ENCODE measurements at places on chromosomes 3 and 15.

GRCh38 chr3:163924600-163924999 lies 1153.7 kb downstream of the SI start:
- DNase-seq, result no peak

- DNase-seq, result peak; percentile 66
These were observed 245.0 kb upstream of the TOPAZ1 start for GRCh38 chr3:43996379-43997301.

GRCh38 chr15:45802140-45802539 lies 167.3 kb downstream of the SQOR start:
- DNase-seq, result no peak

GRCh38 chr3:57274845-57275244 lies 17.6 kb downstream of the ASB14 start:
- no peak for DNase-seq

- DNase-seq, result no peak
These were observed 37.2 kb downstream of the UBE2E2 start for GRCh38 chr3:23240171-23240785.

DNA sequence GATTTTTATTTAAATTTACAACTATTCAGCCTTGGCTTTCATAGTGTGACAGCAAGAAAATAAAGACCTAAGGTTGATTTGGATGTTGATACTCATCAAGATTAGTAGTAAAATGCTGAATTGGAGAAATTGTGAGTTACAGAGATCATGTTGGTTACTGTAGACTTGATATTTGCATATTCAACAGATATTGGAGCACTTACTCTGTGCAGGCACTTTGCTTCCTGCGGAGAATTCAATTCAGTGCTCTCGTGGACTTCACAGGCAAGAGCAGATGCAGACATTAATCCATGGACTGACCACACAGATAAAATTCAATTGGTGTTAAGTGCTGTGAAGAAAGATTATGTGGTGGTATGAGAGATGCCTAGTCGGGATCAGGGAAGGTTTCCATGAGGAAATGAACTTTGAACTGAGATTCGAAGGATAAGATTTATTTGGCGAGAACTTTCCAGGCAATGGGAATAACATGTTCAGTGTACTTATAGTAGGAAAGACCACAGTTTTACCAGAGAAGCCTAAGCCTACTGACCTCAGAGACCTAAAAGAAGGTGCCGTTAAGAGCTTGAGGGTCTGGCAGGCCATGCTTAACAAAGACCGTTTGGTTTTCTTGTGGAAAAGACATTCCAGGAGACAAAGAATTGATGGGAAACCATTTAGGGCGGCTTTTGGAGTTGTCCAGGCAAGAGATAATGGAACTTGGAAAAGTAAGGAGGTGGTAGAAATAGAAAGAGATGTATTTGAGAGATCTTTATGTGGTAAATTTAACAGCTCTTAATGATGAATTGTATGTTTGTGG lies 4.3 kb downstream of the SELENOT start:
- DNase-seq, result no peak

- DNase-seq, result no peak
These were observed 70.5 kb downstream of the GABRB3 start for GRCh38 chr15:26702381-26702780.

GRCh38 chr3:174620138-174620537 lies 239.0 kb upstream of the NAALADL2 start:
- no peak for DNase-seq

- DNase-seq, result no peak
These were observed 105.8 kb downstream of the P3H2 start for GRCh38 chr3:190014940-190015339.

GRCh38 chr3:43796041-43796596 lies 105.4 kb downstream of the ABHD5 start:
- no peak for DNase-seq

DNA sequence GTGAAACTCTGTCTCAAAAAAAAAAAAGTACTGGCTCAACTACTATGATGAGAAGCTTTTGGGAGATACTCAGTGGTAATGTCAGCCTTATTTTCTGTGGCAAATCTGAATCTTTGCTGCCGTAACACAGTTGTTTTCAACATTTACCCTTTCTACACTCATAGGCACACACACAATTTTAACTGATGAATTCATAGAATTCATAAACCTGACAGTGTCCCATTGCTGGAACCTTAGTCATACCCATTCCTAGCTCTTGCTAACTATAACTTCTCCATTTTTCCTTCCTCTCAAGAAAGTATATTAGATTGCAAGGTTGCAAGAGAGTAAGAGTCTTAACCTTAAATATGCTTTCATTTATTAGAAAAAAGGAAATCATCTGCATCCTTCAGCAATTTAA lies 496.6 kb downstream of the FHIT start:
- no peak for DNase-seq

DNA sequence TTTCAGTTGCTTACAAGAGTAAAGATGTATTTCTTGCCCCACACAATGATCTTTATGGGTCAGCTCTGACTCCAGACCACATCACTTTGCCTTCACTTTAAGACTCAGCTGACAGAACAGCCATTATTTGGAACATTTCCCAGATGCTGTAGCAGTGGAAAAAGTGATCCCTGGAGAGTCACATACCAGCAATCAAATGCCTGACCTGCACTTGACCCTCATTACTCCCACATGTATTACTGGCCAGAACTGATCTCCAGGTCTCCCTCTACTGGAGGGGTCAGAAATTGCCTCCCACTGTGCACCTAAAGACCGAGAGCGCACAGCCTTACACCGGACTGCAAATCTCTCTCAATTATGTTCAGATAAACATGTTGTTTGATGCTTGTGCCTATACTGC lies 88.6 kb upstream of the ZNF385D start:
- no peak for DNase-seq

GRCh38 chr3:189883113-189883753 lies 237.5 kb downstream of the P3H2 start:
- no peak for DNase-seq

DNA sequence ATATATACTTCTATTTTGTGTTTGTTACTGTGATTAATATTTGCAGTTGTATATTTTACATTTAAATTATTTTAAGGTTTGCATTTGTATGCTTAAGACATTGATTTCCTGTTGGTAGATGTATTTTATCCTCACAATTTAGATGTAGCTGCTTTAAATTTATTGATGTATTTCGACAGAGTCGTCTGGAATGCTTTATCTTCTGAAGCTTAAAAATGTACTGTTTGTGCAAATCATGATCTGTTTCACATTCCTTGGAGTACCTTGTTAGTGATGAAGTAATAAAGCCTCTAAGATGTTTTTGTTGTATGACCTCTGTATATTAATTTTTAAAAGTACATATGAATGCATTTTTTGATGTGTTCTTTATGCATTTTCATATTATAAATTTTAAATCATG lies 1.9 kb downstream of the CHD2 start:
- DNase-seq, result no peak

DNA sequence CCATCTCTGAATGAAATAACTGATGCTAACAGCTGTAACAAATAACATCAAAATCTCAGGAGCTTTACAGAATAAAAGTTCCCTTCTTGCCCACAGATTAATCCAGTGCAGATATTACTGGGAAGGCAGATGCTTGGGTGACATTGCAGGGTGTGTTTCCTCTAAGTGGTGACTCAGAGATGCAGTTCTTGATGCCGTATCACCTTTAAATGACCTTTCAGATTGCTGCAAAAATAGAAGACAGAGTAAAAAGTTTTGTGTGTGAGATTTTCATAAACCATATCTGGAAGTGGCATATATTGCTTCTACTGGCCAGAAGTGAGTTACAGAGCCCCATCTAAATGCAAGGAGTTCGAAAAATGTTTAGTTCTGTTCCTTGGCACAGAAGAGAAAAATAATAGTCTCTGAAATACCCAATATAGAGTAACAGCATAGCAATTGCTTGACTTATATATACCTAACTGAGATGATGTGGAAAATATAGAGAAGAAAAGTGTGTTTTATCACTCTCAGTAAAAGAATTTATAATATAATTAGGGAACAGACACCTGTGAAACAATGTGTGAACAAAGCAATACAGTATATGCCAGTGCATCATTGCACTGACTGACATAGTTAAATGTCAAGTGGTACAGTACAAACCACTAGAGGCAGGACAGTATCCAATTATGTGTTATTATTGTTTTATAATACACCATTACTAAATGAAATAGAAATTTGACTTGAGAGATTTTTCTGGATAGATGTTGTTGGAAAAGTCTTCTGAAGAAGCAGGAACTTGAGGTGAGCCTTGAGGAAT lies 430.7 kb upstream of the CBLB start:
- no peak for DNase-seq

DNA sequence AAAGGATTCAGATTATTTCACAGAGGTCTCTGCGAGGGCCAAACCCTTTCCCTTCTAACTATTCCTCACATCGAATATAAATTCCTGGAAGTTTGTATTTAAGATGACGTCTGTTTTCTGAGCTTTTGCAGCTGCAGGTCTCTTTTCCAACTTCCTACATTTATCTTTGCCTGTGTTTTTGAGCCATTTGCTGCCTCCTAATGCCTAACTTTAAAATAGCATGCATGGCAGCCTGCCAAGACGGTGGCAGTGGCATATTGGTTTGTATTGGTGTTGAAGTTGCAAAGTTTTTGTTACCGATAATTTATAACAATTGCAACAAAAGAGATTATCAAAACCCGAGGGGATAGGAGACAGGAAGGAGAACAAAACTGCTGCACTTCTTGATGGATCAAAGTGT lies 187.1 kb upstream of the DNAJC19 start:
- peak; percentile 65 for DNase-seq

GRCh38 chr3:129822241-129822640 lies 71.3 kb downstream of the TMCC1 start:
- DNase-seq, result no peak

GRCh38 chr3:151974067-151974466 lies 100.6 kb downstream of the SUCNR1 start:
- no peak for DNase-seq

DNA sequence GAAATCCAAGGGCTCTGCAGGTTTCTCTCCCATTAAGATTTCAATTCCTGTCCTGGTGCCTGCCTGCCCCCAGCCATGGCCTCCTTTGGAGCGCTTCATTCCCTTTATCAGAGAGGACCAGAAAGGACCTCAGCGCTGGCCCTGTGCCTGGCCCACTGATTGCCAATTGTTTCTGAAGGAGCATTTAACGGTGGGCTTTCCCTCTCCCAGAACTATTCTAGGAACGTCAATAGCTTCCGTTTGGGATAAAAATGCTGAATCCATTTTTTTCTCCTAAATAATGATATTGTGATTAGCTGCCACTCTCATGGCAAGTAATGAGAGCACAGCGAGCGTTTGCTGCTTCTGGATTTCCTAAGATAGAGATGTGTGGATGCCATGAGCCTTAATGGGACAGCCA lies 12.2 kb upstream of the SLC6A1 start:
- no peak for DNase-seq

DNA sequence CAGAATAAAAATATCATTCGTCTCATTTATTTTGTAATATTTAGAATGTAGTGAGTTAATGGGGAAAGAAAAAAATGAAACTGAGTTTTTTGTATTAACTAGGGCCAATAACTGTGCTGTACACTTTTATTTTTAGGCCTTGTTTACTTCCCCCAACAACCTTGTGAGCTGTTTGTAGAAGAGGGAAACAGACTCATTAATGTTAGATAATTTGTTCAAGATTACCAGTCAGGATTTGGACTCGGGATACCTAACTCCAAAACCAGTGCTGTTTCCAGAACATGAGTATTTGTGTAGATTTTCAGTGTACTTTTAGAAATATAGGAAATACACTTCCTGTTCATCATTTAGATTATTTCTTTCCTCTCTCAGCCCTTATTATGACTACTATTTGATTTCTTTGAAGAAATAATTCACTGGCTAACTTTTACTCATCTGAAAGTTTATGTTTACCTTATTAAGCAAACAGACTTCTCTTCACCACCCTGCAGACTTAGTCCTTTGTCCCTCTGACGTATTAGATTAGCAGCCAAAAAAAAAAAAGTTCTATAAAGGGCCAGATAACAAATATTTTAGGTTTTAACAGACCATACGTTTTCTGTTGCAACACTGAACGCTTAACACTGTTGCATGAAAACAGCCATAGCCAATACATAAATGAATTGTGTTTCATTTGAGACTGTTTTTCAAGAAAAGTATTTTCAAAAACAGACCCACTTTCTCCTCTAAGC lies 192.5 kb upstream of the CGNL1 start:
- no peak for DNase-seq

- no peak for DNase-seq
These were observed 363.4 kb upstream of the C2CD4B start for GRCh38 chr15:62528505-62528904.

GRCh38 chr3:12656193-12656592 lies 7.7 kb downstream of the RAF1 start:
- no peak for DNase-seq

DNA sequence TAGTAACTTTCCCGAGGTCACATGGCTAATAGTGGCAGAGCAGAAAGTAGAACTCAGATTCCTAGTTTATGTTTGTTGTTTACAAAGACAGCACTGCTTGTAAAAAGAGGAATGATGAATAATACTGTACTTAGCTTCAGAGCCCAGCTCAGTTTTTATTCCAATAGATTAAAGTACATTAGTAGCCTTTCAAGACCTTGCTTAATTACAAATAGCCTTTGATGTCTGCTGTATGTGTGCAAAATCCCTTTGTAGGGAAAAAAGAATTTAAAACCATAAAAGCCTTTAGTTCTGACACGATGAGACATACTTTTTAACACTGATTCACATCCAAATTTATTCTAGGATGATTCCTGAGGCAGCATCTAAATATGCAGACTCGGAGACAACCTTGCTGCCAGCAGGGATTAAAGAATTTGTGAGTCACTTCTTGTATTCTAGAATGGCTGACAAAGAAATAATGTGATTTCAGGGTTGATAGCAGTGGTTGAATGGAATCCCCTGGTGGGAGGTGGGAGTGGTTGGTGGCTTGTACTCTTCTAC lies 324.2 kb upstream of the TGFBR2 start:
- DNase-seq, result no peak

- DNase-seq, result no peak
These were observed 27.9 kb upstream of the PRTG start for GRCh38 chr15:55770806-55771205.

DNA sequence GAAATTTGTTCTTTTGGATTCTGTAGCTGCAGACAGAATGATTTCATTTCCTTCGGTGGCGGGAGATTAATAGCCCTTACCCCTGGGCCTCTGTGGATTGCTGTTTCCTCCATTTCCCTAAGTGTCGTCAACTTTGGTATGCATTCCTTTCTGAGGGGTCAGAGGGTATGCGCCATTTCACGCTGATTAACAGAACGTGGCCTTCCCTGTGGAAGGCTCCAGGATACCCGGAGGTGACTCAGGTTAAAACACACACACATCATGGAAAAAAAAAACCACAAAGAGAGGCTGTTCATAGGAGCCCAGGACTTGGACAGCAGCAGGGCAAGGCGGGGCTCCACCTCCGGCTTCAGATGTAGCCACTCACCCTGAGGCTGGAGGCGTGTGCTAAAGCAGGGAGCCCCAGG lies 51.9 kb downstream of the EPHB1 start:
- DNase-seq, result no peak

GRCh38 chr3:76495216-76495615 lies 544.7 kb upstream of the ROBO2 start:
- no peak for DNase-seq
